Activated CD4-positive, alpha-beta T cell treated with anti-CD3 and anti-CD28 coated beads, Interleukin-2, amount 10 ng/mL, durations not matched to agents 24 days and 14 days (primary cell): ENCODE measurements at places on chromosomes 3 and 15.

DNA sequence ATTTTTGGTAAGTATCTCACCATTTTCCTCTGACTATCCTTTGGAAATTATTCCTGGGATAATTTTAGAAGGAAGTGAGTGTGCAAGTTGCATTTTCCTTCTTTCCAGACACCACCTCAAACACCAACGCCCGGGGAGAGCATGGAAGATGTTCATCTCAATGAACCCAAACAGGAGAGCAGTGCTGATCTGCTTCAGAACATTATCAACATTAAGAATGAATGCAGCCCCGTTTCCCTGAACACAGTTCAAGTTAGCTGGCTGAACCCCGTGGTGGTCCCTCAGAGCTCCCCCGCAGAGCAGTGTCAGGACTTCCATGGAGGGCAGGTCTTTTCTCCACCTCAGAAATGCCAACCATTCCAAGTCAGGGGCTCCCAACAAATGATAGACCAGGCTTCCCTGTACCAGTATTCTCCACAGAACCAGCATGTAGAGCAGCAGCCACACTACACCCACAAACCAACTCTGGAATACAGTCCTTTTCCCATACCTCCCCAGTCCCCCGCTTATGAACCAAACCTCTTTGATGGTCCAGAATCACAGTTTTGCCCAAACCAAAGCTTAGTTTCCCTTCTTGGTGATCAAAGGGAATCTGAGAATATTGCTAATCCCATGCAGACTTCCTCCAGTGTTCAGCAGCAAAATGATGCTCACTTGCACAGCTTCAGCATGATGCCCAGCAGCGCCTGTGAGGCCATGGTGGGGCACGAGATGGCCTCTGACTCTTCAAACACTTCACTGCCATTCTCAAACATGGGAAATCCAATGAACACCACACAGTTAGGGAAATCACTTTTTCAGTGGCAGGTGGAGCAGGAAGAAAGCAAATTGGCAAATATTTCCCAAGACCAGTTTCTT lies 3.9 kb downstream of the NFKBIZ start:
- peak; percentile 54 for DNase-seq

DNA sequence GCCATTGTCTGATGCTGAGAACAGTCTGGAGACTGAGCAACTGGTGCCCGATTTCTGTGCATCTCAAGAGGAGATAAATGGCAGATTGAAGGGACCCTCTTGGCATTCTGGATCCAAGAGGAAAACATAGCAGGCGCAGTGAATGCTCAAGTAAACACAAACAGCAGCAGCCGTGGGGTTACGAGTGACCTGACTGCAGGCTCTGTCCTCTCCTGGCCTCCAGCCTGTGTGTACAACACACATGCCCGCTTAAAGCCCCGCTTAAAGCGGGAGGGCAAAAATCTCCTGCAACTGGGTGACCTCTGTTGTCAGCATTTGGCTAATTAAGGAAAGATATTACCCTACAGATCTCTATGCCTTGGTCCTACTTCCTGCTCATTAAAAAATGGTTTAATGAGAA lies 120.5 kb downstream of the GREM1 start:
- DNase-seq = no peak

- DNase-seq = no peak
Observed at GRCh38 chr3:9081184-9081818, 118.0 kb upstream of the RAD18 start.

- peak; percentile 72 for DNase-seq
Observed at GRCh38 chr3:114178770-114179368, at the start of gene DRD3. TSS of gene DRD3 (minus strand) at chr3:114179052. CDS start at chr3:114171992, 7,060 bp downstream.

DNA sequence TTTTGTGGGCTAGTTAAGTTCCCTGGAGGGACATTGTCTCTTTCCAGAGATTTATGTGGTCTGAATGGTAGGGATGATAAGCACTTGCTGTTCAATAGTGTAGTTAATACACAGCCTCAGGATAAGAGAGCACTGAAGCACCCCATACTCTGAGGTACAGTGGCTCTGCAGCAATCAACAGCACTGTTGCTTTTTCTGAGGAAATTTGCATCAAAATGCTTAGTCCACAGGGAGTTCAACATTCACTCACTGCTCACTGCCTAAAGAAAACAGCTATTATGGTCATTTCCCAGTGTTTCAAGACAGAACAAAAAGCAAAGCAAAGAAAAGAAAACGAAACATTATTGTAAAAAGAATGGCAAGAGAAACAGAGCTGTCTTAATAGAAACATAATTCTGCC lies 441.9 kb downstream of the PLOD2 start:
- no peak for DNase-seq

DNA sequence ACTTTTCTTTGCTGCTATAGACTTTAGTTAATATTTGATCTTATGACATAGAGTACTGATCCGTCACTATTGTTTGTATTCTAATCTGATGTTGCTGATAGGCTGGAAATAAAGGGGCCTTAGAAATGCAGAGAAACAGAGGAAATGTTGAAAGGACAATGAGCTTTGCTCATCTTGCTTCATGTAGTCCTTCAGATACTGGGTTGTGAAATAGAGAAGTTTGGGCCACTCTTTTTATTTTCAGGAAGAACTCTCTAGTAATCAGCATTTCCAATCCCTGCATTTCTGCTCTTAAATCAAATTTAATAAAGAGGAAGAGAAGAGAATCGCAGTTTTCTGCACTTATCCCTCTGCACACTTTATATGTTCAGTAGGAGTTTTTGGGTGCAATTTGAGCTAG lies 192.8 kb upstream of the THBS1 start:
- DNase-seq = no peak

- DNase-seq = no peak
Observed at GRCh38 chr3:159186581-159186980, 384.7 kb downstream of the MFSD1 start.

GRCh38 chr3:119416873-119417272 lies 46.5 kb downstream of the TMEM39A start:
- DNase-seq = no peak

DNA sequence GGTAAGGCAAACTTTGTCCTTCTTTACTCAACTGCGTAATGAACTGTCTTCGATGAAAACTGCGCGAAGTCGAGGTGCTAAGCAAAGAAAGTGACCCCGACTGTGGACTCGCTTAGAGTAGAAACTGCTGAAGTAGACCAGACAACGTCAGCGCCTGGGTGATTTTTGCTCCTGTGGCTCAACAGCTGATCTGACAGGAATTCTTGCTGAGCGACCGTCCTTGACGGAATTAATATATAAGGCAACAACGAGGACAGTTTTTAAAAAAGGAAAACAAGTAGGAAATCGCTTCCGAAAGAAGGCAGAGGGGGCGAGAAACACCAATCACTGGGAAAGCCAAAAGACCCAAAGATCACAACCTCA lies 541 bp downstream of the RPS27L start:
- peak; percentile 75 for DNase-seq

DNA sequence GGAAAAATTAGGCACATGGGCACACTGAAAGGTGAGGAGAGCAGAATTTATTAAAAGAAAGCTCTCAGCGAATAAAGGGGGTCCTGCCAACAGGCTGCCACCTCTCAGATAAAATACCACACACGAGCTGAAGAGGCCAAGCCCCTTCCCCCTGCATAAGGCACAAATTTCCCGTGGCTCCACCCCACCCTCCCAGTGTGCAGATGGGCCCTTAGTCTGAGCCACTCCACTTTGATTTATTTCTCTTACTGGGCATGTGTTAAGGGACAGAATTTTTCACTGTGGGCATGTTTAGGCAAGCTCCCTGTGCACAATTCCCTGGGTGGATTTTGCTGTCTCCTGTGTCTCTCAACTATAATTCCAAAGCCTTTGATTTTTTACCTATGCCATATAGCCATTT lies 409.8 kb downstream of the TBL1XR1 start:
- no peak for DNase-seq

DNA sequence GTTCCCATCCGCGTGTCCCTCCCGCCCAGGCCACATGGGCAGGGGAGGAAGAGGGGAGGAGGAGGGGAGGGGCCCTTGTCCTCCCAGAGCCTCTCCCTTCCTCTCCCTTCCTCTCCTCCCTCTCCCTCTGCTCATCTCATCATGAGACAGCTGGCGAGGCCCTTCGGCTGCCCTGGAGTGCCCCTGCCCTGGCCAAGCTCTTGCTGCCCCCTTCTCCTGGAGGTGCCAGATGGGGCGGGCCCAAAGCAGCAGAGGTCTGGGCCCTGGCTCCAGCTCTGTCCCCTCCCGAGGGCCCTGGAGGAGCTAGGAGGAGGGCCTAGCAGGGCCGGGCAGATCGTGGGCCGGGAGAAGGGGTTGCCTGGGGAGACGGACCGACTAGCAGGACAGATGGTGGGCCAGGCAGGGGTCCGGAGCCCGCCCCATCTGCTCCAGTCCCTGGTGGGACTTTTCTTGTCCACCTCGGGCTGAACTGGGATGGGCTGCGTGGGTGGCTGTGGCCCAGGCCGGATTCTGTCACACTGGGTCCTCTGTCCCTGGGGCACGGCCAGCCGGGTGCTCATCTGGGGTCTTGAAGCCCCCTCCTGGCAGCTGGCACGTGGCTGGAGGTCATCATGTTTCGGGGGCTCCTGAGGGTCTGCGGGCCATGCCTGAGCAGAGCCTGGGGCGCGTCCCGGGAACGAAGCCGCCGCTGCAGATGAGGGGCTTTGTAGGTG lies 183.4 kb downstream of the GOLGA6L6 start:
- DNase-seq = peak; percentile 59

GRCh38 chr15:56076640-56077039 lies 83.2 kb upstream of the NEDD4 start:
- no peak for DNase-seq

- DNase-seq = no peak
Observed at GRCh38 chr15:92366381-92366780, 27.3 kb upstream of the ST8SIA2 start.

GRCh38 chr3:39639344-39640236 lies 169.8 kb upstream of the MYRIP start:
- DNase-seq = no peak

DNA sequence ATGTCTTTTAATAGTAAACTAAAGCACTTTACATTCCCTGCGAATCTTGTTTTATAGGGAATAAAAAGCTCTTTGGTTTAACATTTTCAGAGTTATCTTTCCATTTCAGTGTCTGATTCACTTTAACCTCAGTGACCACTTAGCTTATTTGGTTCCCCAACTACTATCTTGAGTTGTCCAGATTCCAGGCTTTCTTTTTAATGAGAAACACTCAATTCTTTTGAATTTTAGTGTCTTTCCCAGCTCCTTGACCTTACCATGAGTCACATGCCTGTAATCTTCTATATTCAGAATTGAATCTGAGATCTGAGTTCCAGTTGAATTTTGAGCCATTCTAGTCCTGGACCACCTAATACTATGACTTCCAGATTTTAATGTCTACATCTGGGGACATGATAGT lies 144.4 kb downstream of the KCNAB1 start:
- no peak for DNase-seq

DNA sequence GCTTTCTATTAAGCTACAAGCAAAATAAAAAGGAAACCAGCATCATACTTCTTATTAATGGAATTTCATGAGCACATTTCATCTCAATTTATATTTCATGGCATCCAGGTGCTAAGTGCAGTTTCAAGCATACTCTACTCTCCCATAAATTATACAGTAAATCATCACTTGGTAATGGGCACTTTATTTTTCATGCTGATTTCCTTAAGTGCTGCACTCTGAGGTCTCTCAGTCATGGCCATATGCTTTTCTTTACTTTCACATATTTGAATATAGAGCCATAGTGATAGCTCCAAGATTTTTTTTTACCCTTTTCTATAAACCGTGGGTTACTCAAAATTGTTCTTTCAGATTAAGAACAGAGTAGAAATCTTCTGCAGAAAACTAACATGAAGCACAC lies 1505.7 kb upstream of the CADM2 start:
- DNase-seq = no peak

DNA sequence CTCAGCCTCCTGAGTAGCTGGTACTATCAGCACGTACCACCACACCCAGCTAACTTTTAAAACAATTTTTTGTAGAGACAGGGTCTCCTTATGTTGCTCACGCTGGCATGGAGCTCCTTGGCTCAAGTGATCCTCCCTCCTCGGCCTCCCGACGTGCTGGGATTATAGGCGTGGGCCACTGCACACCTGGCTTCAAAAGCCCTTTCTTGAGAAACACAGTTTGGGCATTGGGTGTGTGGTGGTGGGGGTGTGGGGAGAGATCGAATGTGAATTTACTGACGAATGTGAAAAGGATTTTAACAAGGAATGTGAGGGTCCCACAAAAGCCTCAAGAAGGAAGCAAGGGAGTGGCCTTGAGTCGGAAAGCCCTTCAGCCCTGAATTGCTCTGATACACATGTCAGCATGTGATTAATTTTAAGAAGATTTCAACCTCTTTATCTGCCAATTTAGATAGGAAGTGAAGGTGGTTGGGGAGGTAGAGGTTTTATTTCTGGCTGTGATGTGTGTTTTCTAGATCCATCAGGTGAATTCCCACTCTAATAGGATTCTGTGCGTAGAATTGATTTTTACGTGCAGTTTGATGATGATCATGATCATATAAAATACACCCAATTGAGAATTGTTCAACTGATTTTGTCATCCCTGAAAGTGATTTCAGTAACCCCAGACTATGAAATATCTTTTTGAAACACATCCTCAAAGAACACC lies 1.1 kb downstream of the CCR4 start:
- no peak for DNase-seq

DNA sequence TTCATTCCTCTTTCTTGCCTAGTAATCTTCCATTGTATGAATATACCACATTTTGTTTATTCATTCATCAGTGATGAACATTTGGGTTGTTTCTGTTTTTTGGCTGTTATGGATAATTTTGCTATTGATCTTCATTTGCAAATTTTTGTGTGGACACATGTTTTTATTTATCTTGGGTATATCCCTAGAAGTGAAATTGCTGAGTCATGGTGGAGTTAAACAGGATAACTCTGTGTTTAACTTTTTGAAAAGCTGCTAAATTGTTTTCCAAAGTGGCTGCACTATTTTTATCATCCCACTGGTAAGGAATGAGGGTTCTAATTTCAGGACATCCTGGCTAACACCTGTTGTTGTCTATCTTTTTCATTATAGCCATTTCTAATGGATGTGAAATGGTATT lies 74.6 kb upstream of the ARL6 start:
- DNase-seq = no peak

- DNase-seq = no peak
Observed at GRCh38 chr3:12222775-12223485, 64.2 kb upstream of the TIMP4 start.
